ENCODE measurements at places on chromosomes 3 and 15.

DNA sequence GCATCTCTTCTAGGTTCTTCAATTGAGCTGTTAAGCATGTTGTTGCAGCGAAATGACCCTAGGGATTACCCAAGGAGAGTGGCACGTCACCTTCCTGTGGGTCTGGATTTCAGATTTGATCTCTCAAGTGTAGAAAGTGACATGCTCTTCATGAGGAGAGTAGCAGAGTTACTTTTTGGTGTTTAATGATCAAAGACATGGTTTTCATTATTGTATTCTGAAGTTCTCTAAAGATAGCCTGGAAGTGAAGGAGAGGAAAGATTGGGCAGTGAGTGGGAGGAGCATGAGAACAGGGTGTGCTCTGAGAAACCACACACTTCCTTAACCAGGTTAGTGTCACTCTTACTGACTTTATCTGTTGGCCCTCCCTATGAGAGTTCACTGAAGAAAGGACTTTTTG is 153.6 kb downstream of the AKAP13 start:
- DNase-seq, result no peak

DNA sequence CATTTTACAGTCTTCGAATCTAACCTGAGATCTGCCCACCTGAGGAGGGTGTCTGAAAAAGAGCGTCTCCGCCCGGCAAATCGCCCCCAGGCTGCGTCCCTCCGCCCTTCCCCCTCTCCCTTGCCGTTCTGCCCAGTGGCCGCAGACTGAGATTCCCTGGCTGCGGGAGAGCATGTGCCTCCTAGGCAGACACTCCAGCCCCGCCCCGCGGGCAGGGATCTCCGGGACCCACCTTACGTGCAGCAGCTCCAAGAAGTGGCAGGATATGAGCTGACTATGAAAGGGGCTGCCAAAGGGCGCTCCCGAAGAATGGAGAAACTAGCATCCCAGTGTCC is 2.7 kb upstream of the WNT5A start:
- no peak for DNase-seq

GRCh38 chr15:70575231-70576226 is 187.8 kb downstream of the UACA start:
- no peak for DNase-seq

DNA sequence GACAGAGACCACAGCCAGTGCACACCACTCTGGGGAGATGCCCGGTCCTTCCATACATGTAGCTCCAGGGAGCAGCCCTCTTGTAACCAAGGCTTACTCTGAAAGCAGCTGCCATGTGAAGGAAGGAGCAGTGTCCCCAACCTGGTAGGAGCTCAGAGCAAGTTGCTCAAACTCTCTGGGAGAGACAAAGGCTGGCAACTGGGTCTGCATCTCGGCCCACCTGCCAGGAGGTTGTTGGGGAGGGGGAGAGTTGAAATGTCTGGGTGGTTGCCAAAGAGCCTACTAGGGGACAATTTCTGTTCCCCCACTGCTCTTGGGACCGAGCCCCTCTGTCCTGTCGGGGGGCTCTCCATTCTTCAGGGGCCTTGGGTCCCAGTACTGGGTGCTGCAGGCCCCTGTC is 309.9 kb downstream of the TLE3 start:
- no peak for DNase-seq

DNA sequence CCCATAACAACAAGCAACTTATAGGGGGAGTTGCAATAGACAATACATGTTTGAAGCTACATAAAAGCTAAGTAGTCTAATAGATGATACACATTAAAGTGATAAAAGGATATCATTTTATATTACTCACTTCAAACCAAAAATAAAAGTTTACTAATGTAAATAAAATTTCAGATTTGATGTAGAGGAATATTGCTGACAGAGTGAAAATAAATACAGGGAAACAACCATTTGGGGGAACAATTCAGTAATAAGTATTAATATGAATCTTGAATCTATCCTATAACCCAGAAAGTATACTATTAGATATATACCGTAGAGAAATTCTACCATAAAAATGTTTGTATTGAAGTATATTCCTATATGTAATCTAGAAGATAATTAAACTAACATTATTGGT is 1248.9 kb upstream of the EPHA6 start:
- DNase-seq, result no peak

DNA sequence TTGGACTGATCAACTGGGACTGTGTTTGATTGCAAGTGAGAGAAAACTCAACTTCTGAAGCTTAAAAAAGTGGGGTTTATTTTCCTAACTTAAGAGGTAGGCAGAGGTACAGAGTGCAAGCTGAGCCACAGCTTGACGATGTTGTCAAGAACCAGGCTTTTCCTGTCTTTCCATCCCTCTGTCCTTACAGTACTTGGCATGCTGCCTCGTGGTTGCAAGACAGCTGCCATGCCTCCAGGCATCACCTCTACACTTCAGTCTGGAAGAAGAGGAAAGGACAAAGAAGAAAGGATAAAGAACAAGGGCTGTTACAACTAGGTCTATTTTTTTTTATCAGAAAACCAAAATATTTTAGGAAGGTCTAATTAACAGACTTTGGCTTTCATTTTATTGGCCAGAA is 51.8 kb upstream of the GALNT15 start:
- no peak for DNase-seq

GRCh38 chr3:122919291-122919610 is 108.3 kb downstream of the SEMA5B start:
- DNase-seq, result no peak

DNA sequence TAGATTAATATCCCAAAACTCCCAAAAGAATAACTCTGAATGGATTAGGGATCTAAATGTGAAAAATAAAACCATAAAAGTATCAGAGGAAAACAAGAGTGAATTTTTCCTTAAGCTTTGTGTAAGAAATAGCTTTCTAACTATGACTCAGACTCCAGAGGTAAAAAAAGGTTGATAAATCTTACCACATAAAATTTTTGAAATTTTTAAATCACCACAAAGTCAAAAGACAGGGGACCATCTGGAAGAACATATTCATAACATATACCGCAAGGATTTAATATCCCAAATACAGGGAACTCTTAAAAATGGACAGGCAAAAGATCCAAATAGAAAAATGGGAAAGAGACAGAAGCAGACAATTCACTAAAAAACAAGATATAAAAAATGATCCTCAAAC is 145.0 kb downstream of the ARNT2 start:
- DNase-seq, result no peak

GRCh38 chr15:49235446-49236124 is 65.5 kb downstream of the GALK2 start:
- no peak for DNase-seq

GRCh38 chr3:112364291-112364690 is 31.3 kb downstream of the CD200 start:
- no peak for DNase-seq

DNA sequence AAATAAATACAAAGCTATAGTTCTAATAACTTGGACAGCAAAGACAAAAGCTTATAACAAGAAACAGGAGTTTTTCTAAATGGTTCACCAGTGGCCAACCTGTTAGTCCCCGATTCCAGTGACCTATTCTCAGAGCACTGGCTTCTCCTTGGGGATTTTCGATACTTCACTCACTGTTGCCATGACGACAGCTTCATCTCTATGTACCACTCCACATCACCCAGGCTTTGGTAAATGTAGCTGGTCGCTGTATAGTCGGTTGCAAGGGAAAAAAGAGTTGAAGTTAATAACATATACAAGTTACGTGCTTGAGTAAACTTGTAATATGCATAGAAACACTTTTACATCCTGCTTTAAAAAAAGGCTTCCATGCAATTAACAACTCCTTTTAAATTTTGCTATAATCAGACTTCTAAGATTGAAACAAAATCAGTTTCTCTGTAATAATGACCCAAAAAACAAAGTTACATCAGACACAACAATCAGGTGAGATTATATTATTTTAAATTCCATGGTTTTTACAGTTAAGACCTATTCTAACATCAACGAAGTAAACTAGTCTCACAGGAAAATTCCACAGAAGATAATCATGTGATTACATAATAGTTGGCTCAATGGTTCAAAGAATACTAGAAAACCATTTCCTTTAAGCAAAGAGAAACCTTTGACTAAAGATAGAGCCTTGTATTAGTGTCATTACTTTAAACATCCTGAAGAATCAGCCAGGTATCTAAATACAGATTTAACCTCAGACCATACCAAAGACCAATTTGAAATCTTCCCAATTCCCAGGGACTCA is 2.9 kb downstream of the CCNL1 start:
- no peak for DNase-seq

DNA sequence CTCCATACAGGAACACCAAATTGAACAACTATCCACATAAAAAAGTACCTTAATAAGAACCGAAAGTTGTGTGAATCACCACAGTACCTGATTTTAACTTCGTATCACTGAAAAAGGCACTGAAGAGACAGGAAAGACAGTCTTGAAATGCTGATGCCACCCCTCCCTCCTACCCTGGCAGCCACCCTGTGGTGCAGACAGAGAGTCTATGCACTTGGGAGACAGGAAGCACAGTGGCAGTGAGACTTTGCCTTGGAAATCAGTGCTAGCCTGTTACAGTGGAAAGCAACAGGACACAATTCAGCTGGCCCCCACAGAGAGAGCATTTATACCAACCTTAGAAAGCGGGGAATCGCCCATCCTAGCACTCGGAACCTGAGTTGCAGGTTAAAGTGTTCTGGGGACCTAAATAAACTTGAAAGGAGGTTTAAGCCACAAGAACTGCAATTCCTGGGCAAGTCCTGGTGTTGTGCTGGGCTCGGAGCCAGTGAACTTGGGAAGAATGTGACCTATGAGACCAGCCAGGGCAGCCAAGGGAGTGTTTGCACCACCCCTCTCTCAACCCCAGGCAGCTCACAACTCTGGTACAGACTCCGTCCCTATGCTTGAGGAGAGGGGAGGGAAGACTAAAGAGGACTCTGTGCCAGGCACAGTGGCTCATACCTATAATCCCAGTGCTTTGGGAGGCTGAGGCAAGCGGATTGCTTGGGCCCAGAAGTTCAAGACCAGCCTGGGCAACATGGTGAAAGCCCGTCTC is 240.1 kb downstream of the ISL2 start:
- no peak for DNase-seq

GRCh38 chr3:27679691-27680090 is 42.4 kb downstream of the EOMES start:
- DNase-seq, result no peak

- no peak for DNase-seq
These were observed 7.2 kb upstream of the ENTPD3 start for GRCh38 chr3:40379674-40380306.

- no peak for DNase-seq
These were observed 363.6 kb upstream of the GOLIM4 start for GRCh38 chr3:168459226-168459784.

GRCh38 chr15:50358845-50359244 is 3.8 kb upstream of the GABPB1 start:
- no peak for DNase-seq

DNA sequence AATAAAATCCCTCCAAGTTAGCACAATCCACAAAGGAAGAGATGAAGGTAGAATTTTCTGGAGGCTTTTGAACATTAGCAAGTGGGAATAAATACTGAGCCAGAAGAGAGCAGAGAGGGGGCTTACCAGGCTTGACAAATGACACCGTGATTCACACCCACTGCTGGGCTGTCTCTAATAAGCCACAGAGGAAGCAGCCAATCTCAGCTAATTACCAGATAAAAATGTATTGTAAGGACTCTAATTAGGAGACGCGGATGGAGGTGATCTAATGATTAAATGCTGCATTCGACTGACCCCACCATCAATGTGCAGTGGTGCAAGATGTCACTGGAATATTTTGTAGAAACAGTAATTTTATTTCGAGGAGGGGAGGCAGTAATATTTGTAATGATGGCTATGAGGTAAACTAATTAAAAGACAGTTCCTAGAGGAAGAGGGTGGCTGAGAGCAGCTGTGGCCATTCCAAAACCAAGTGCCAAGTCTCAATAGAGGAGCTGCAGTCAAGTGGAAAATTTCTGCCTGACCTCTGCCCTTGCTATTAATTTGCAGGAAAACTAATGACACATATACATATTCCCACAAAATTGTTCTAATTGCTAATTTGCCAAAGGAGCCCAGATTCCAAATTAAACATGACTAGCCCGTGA is 602.2 kb downstream of the FOXP1 start:
- no peak for DNase-seq

DNA sequence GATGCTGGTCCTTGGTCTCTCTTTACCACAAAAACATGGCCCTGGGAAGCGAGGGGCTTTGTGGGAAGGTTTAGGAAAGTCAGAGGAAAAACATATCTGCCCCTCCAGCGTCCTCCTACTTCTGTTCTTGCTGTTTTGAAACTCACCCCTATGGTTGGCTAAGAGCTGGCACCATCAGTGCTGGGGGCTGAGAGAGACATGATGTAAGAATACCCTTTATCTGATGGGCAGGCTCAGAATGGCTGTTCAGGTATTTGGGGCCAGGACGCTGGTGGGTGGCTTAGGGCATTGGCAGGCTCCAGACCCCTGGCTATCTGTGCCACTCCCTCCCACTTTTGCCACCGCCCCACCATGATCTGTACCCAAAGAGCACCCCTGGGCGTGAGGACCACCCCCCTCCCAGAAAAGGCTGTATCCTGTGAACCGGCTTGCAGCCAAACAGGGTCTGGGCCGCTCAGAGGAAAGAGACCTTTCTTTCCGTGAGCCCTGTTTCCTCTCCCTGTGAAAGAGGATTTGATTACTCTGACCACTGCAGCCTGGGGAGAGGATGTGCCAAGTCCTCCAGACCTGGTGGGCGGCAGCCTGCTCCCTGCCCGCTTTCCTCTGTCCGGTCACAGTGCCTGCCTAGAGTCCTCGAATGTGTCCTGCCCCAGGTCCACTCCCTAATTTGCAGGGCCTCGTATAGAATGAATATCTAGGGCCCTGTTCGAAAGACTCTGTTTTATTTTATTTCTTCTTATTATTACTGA is 61.3 kb upstream of the SLC6A6 start:
- DNase-seq, result no peak

DNA sequence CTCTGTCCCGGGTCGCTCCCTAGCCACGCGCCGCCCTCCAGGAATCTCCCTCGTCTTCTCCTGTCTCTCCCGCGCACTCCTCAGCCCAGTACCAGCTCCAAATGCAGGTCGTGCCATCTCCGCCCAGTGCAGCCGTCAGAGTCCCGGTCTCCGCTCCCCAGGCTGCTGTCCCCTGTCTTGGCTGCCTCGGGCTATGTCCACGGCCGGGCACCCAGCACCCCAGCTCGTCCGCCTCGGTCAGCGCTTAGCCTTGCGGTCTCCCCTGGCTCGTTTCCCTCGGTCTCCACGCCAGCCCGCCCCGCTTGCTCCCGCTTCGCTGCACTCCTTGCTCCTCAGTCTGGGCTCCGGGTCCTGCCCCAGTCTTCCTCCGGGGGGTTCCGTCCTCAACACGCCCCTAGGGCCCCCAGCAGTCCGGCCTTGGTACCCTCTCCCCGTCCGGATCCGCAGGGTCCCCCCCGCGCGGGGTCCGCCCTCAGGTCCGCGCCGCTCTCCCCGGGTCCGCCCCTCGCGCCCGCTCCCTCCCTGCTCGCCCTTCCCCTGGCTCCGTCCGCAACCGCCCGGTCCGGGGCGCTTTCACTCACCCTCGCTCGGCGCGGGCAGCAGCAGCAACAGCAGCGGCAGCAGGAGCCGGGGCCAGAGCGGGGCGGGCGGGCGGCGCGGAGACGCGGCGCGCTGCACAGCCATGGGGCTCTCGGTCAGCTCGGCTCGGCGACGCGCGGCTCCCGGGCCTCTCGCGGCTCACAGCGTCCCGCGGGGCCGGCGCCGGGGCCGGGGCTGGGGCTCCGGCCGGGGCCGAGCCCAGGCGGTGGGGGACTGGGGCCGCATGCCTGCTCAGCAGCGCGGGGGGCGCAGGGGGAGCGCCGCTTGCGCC is 462 bp downstream of the IGDCC3 start:
- DNase-seq, result no peak
